ENCODE measurements at places on chromosomes 7 and 10. TPM values are rescaled to one million over a fixed set of nuclear protein-coding genes. Genes with fewer than 3 reads are reported as not detected.

DNA sequence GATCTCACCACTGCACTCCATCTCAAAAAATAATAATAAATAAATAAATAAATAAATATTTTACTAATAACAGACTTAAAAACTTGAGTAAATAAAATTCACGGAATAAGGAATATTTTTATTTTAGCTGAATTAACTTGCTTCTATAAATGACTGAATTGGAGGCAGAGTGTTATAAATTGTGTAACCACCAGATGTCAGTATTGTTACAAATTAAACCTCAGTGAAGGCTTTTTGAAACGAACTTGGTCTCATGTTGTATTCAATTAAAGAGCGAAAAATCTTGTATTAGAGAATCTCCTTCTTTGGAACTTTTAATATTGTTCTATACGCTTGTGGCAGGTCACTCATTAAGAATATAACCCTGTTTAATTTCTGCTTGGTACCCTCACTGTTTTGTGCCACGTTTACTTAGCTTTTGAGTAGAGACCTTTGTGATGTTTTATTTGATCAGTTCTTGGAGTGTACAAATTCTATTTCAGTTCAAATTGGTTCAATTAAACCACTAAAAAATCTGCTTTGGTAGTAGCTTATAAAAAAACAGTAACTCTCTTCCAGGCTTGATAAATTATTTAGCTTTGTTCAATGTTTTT is 45.6 kb upstream of the SCIN start:
- no peaks in the 10 kb centered on the region for H3K4me1 ChIP-seq
- DNase-seq, result no peak
- H3K27me3 ChIP-seq, result no peaks in the 10 kb centered on the region
- H3K27ac ChIP-seq, result no peak overlapping the region

DNA sequence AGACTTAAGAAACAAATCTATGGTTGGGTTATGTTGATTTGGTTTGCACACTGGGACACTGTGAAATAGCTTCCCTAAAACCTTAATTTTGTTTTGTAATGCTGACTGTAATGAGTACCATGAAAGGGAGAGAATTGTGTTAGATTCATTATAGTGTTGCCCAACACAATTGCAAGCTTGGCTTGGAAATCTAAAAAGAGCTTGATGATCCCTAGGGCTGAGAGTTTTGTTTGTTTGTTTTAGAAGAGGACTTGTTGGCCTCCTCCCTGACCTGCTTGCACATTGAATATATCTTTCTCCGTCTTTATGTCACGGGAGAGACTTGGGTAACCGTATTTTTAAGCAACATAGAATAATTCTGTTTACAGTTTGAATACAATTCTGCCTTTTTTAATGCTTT is 410.1 kb downstream of the ARL4A start:
- no peaks in the 10 kb centered on the region for H3K4me1 ChIP-seq
- no peak overlapping the region for H3K4me3 ChIP-seq
- no peak overlapping the region for H3K27ac ChIP-seq
- no peak for DNase-seq
- no peaks in the 10 kb centered on the region for H3K36me3 ChIP-seq

DNA sequence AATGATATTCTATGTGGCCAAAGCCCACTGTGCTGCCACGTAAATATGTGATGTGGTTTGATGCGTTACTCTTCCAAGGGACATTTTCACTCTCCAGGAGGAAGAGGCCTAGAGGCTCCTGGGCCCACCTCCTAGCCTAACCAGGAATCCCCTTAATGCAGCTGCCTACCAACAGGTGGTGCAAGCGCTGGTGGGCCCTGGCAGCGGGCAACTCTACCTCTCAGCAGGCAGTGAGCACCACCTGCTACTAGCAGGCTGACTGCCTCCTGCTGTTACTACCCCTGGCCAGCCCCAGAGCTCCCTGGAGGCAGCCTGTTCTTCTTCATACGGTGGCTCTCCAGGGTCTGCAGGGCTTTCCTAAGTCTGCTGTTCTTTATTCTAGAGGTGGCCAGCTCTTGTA is 62.8 kb downstream of the CDH23 start:
- no peak overlapping the region for H3K27ac ChIP-seq
- no peak for DNase-seq
- no peaks in the 10 kb centered on the region for H3K27me3 ChIP-seq
- no peaks in the 10 kb centered on the region for H3K36me3 ChIP-seq
- H3K4me3 ChIP-seq, result no peak overlapping the region
- no peaks in the 10 kb centered on the region for H3K4me1 ChIP-seq

DNA sequence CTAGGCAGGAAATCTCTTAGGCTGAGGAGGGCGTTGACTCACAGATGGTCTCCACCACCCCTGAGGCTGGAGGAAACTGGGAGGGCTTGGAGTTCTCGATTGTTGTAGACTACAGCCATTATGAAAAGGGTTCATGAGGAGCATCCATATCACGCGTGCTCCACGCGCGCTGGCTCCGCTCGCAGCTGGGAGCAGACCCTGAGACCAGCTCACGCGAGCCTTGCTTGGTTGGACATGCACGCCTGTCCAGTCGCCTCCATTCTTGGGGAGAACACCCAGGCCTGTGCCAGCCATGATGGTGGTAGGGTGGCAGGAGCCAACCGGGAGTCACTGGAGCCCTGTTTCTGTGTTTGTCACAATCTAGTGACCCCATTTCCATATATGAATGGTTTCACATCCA is 139.1 kb downstream of the TCERG1L start:
- H3K27ac ChIP-seq, result no peak overlapping the region
- no peaks in the 10 kb centered on the region for H3K27me3 ChIP-seq
- peaks cover 2% of the 10 kb centered on the region for H3K4me1 ChIP-seq

- H3K27me3 ChIP-seq, result no peaks in the 10 kb centered on the region
- H3K4me3 ChIP-seq, result no peak overlapping the region
- H3K36me3 ChIP-seq, result no peaks in the 10 kb centered on the region
- H3K4me1 ChIP-seq, result no peaks in the 10 kb centered on the region
- no peak for DNase-seq
These were observed 132.0 kb upstream of the FOXK1 start for GRCh38 chr7:4550117-4550516.

DNA sequence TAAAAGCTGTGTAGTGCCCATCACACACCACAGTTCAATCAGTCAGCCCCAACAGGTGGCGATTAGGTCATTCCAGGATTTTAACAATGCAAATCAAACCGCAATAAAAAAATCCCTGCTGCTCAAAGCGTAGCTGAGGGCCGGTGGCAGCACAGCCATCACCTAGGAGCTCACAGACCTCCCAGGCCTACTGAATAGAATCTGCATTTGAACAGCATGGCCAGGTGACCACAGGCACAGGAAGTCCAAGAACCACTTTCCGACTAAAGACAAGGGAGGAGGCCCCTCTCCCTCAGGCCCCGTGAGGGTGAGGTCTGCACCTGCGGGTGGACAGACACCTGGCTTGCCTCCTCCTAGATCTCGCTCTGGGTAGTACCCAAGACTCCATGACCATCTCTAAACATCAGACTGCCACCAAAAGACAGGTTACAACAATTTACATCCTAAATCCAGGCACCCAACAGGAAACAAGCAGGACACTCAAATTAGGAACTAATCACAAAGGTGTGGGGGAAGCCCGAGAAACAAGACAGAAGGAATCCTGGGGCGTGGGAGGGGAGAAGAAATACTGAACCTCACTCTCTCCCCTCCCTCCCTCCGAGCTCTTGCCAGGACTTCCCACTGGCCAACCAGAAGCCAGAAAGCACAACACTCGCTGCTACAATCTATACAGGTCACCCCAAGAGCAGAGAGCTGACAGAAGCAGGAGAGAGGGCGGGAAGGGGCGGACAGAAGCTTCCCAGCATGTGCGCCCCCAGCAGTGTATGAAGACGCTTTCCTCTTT is 19.2 kb downstream of the GNA12 start:
- H3K4me3 ChIP-seq, result no peak overlapping the region
- H3K27me3 ChIP-seq, result no peaks in the 10 kb centered on the region
- peaks cover 57% of the 10 kb centered on the region for H3K4me1 ChIP-seq
- H3K27ac ChIP-seq, result peak overlapping the region; percentile 28
- H3K36me3 ChIP-seq, result no peaks in the 10 kb centered on the region

DNA sequence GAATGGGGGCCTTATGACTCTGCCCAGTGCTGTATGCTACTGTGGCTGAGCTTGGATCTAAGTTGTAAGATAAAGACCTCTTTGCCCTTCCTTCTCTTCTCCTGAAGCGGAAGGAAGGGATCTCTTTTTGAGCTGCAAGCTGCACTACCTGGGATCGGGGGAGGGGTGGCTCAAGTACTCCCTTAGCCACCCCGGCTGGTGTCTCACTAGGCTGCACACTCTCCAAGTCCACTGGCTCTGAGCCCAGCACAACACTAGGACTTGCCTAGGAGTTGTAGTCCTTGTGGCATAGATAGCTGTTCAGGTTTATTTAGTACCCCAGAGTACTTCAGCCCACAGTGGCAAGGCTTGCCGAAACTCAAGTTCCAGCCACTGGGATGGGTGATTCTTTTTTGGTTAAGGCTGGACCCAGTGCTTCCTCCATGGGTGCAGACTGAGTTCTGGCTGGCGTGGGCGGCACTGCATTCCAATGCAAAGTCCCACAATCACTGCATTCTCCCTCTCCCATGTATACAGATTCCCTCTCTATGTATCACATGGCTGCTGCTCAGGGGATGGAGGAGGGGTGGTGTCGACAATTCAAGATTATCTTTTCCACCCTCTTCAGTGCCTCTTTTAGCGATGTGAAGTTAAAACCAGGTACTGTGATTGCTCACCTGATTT is 76.2 kb upstream of the SLC25A13 start:
- no peak overlapping the region for H3K27ac ChIP-seq
- no peaks in the 10 kb centered on the region for H3K27me3 ChIP-seq
- H3K4me3 ChIP-seq, result no peak overlapping the region
- no peaks in the 10 kb centered on the region for H3K36me3 ChIP-seq
- DNase-seq, result no peak

- H3K4me1 ChIP-seq, result no peaks in the 10 kb centered on the region
- no peaks in the 10 kb centered on the region for H3K36me3 ChIP-seq
- H3K27ac ChIP-seq, result no peak overlapping the region
These were observed 98.6 kb downstream of the GRK5 start for GRCh38 chr10:119305860-119306513.

GRCh38 chr10:13449296-13449695 is 79.5 kb downstream of the BEND7 start:
- no peaks in the 10 kb centered on the region for H3K4me1 ChIP-seq
- no peak for DNase-seq
- H3K27me3 ChIP-seq, result no peaks in the 10 kb centered on the region

DNA sequence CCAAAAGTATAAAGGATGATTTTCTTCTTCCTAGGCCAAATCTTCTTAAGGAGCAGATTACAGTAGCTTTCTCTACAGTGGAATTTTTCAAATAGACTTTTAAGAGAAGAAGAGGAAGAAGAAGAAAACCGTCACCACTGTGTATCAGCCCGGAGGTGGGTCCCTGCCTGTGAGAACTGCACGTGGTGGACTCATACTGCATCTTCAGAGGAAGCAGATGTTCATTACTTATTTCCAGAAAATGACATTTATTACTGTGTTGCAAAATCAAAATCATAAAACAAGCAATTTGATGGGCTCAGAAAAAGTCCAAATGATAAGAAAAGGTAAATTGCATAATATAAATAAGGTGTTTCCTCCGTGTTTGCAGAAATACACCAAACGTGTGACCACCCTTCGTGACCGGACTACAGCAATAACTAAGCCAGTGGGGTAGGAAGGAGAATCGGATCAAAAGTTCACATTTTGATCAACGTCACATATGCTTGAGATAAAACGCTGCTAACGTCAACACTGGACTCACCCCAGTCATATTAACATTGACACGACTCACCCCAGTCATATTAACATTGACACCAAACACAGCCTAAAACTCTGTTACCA is 179.2 kb downstream of the PTPRN2 start:
- no peaks in the 10 kb centered on the region for H3K4me1 ChIP-seq
- no peak for DNase-seq
- H3K27ac ChIP-seq, result no peak overlapping the region

UCN3 gene
- polyA plus RNA-seq, result not detected

ZNRF2 gene
- 38.4 TPM for polyA plus RNA-seq

ALDH18A1 gene
- 32.5 TPM for polyA plus RNA-seq

OPN1SW gene
- polyA plus RNA-seq, result not detected

CD36 gene
- polyA plus RNA-seq, result 12.8 TPM

CRHR2 gene
- 1.3 TPM for polyA plus RNA-seq

HMX2 gene
- not detected for polyA plus RNA-seq

SPACDR gene
- 84.9 TPM for polyA plus RNA-seq

All from testis (tissue), 5 donors.